T-cell (primary cell): ENCODE measurements at places on chromosomes 4 and X.

GRCh38 chr4:60656171-60656570 lies 544.0 kb upstream of the ADGRL3 start:
- DNase-seq, result no peak
- no peak overlapping the region for H3K4me3 ChIP-seq
- no peaks in the 10 kb centered on the region for H3K27me3 ChIP-seq
- H3K27ac ChIP-seq, result no peak overlapping the region
- no peaks in the 10 kb centered on the region for H3K36me3 ChIP-seq

DNA sequence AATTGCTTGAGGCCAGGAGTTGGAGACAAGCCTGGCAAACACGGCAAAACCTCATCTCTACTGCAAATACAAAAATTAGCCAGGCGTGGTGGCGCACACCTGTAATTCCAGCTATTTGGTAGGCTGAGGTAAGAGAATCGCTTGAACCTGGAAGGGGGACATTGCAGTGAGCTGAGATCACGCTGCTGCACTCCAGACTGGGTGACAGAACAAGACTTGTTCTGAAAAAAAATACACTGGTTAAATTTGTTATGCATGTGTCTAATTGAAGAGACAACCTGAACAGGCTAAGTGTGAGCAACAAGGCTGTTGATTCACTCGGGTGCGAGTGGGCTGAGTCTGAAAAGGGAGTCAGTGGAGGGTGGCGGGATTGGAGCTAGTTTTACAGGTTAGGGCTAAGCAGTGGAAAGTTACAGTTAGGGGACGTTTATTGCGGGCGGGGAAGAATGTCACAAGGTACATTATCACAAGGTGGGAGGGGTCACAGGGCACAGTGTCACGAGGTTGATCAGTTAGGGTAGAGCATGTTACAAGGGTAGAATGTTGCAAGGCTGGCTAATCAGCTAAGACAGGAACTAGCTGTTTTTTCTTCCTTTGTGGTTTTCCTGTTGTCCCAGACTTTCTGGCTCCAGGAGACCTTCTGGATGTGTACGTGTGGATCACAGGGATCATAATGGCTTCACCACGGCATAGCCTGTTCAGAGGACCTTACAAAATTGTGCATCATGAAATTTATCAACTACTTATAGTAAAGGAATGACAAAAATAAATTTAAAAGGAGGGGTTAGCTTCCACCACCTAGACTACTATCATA lies 115.8 kb downstream of the NAA11 start:
- H3K36me3 ChIP-seq, result no peaks in the 10 kb centered on the region
- no peaks in the 10 kb centered on the region for H3K27me3 ChIP-seq
- H3K4me1 ChIP-seq, result no peaks in the 10 kb centered on the region
- no peak for DNase-seq

DNA sequence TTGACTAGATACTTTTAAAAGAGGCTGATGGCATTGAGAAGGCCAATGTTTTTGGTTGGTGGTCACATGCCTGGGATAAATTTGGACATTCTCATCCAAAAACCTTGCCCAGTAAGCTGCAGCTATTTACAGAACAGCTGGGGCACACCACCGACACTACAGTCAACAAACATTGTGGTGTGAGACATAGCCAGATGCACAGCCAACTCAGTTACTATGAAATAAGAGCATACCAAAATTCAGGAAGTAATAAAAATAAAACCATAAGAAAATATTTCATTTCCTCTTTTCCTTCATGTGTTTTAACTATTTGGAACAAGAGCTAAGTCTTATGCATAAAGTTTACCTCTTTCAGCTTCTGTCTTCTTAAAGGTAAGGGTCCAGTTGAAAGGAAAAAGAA lies 8.8 kb downstream of the PPM1K start:
- peaks cover 45% of the 10 kb centered on the region for H3K36me3 ChIP-seq
- no peak overlapping the region for H3K27ac ChIP-seq
- no peaks in the 10 kb centered on the region for H3K27me3 ChIP-seq
- no peak overlapping the region for H3K4me3 ChIP-seq
- H3K4me1 ChIP-seq, result no peaks in the 10 kb centered on the region
- no peak for DNase-seq

GRCh38 chr4:164204434-164204833 lies 549.5 kb upstream of the SMIM31 start:
- DNase-seq, result no peak
- no peak overlapping the region for H3K4me3 ChIP-seq
- no peaks in the 10 kb centered on the region for H3K4me1 ChIP-seq

DNA sequence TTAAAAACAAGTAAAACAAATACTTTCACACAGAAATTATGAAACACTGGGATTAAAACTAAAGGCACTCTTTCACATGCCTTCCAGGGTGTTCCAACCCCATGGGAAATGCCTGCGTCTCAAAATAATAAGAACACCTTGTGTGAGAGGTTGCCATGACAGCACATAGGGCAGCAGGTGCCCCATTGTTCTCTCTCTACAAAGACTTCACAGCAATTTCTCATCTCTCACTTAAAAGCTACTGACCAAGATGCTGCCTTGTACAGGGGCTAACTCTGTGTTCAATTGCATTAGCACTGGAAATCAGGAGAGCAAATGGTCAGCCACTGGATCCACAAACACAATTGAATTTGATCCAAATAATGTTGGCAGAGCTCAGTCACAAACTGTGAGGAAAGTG lies 102.5 kb upstream of the GALNTL6 start:
- no peaks in the 10 kb centered on the region for H3K36me3 ChIP-seq
- H3K27me3 ChIP-seq, result no peaks in the 10 kb centered on the region

GRCh38 chr4:6002492-6002833 lies 15.8 kb downstream of the C4orf50 start:
- H3K4me3 ChIP-seq, result no peak overlapping the region
- no peaks in the 10 kb centered on the region for H3K4me1 ChIP-seq
- H3K27ac ChIP-seq, result no peak overlapping the region
- no peaks in the 10 kb centered on the region for H3K36me3 ChIP-seq
- peaks cover 7% of the 10 kb centered on the region for H3K27me3 ChIP-seq

DNA sequence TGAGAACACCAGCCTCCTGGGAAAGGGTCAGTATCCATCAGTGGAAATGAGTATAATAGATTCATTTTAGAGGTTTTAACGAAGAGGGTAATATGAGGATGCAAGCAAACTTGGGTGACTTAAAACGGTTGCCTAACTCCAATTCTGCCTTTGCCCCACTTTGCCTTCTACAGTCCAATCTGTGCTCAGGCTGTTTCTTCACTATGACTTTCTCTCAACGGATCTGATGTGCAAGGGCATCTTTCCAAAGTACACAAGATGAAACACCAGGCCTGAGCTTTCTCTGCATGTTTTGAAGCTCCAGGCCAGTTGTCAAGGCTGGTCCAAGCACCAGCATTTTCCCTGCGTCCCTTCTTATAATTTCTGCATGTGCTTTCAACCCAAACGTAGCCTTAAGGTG lies 68.0 kb upstream of the TMEM164 start:
- no peak overlapping the region for H3K4me3 ChIP-seq
- no peaks in the 10 kb centered on the region for H3K27me3 ChIP-seq
